ENCODE measurements at places on chromosomes 1 and 21. TPM values are rescaled to one million over a fixed set of nuclear protein-coding genes. Genes with fewer than 3 reads are reported as not detected.

INAVA gene
- total RNA-seq: not detected

ACTN2 gene
- total RNA-seq: not detected

KCNH1 gene
- not detected for total RNA-seq

KRTAP10-1 gene
- not detected for total RNA-seq

IKBKE gene
- total RNA-seq: 89.0 TPM

MAP1LC3C gene
- total RNA-seq: not detected

LRRC53 gene
- total RNA-seq: not detected

TRIM58 gene
- total RNA-seq: 0.53 TPM

TSPAN2 gene
- 0.13 TPM for total RNA-seq

HTR6 gene
- not detected for total RNA-seq

MCOLN2 gene
- 10.4 TPM for total RNA-seq

CCDC27 gene
- total RNA-seq: not detected

CRYAA gene
- not detected for total RNA-seq

AADACL4 gene
- not detected for total RNA-seq

CD2 gene
- total RNA-seq: 188 TPM

C4BPA gene
- total RNA-seq: not detected

TTC39A gene
- total RNA-seq: not detected

ZMYM1 gene
- 14.2 TPM for total RNA-seq

HNRNPR gene
- total RNA-seq: 157 TPM

SLC9C2 gene
- total RNA-seq: not detected

LAMB3 gene
- 0.89 TPM for total RNA-seq

KCNA3 gene
- total RNA-seq: 84.1 TPM

TMEM82 gene
- not detected for total RNA-seq

AQP10 gene
- not detected for total RNA-seq

TFAP2E gene
- total RNA-seq: 0.58 TPM

HOOK1 gene
- total RNA-seq: 11.1 TPM

TRABD2B gene
- total RNA-seq: not detected

BMP8B gene
- total RNA-seq: 0.19 TPM

Data from activated naive CD4-positive, alpha-beta T cell treated with anti-CD3 and anti-CD28 coated beads, Interleukin-2, amount 10 ng/mL, durations not matched to agents 5 hours and 36 hours (primary cell).